ENCODE measurements at places on chromosomes 6 and 20.

DNA sequence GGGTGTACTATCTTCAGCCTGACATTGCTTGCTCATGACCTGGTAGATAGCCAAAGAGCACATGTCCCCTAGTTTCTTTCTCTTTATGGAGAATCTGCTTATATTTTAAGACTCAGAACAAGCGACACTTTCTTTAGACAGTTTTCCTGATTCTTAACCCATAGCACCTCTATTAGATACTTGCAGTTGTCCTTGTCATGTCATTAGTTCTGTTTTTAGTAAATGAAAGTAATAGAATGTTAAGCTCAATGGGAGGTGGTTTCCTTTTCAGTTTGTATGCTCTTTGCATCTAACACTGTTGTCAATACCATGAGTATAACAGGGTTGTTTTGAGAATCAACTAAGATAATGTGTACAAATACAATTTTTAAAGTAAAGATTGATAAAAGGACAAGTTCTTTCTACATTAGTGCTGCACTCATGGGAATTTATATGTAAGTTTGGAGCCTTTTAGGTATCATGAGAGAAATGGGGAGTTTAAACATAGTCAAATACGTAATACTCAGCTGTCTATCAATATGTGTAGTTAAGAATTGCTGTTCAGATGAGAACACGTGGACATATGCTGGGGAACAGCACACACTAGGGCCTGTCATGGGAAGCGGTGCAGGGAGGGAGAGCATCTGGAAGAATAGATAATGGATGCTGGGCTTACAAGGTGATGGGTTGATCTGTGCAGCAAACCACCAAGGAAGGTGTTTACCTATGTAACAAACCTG, 124.3 kb downstream of the GRM1 start:
- no peak for DNase-seq

- DNase-seq: no peak
These were observed 298.5 kb downstream of the QKI start for GRCh38 chr6:163712981-163713380.

- DNase-seq: no peak
These were observed 181.9 kb downstream of the GMPR start for GRCh38 chr6:16420337-16420714.

GRCh38 chr6:50822078-50822476, 3.4 kb downstream of the TFAP2B start:
- DNase-seq: no peak

DNA sequence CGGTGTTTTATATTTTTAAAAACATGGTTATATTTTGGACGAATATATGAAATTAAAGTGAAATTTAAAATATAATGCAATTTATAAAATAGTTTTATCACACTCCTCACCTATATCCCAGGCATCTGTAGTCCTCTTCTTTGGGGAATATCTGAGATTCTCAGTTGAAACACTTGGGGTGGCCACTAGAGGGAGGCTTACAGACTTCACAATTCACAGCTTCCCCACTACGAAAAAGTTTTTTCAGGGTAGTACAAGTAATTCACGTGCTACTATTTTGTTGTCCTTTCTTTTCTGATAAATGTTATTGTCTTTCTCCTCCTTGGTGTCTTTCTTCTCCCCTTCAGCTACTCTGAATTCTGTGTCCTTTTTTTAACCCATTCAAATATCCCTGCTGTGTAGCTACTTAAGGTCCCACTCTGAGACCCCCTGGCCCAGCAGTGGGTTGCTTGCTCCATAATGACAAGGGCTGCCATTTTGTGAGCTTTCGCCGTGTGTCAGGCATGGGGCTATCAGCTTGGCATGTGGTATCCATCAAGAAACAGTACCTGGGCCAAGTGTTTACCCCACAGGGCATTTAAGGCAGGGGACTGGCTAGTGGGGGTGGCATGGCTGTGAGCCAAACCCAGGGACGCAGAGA, 43.6 kb upstream of the PHACTR3 start:
- DNase-seq: peak; percentile 21

DNA sequence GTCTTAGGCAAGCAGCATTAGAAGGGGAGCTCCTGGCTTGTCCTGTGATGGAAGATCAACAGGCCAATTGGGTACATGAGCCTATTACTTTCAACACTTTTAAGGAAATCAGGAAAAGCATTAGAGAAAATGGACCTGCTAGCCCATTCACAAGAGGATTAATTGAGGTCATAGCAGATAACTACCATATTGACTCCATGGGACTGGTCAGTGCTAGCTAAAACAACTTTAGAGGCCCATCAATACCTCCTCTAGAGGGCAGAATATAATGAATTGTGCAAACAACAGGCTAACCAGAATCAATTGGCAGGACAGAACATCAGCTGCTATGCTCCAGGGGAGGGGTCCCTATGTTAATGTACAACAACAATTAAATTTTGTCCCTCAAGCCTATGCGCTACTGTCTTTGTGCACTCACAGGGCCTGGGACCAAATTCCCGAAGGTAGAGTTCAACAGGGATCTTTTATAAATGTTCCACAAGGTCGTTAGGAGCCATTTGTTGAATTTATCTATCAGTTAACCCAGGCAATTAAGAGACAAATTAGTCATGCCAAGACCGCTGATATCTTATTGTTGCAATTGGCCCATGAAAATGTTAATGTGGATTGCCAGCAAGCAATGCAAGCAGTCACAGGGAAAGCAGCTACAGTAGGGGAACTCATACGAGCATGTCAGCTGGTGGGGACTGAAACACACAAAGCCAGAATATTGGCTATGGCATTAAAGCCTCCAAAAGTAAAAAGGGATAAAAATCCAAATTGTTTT, 106.6 kb upstream of the BTN3A2 start:
- DNase-seq: no peak

- peak; percentile 52 for DNase-seq
These were observed 673 bp downstream of the MARCKS start for GRCh38 chr6:113857556-113858479.

GRCh38 chr6:47457370-47457769, 20.2 kb upstream of the CD2AP start:
- DNase-seq: no peak

GRCh38 chr6:145497006-145497405, 238.3 kb downstream of the EPM2A start:
- no peak for DNase-seq

DNA sequence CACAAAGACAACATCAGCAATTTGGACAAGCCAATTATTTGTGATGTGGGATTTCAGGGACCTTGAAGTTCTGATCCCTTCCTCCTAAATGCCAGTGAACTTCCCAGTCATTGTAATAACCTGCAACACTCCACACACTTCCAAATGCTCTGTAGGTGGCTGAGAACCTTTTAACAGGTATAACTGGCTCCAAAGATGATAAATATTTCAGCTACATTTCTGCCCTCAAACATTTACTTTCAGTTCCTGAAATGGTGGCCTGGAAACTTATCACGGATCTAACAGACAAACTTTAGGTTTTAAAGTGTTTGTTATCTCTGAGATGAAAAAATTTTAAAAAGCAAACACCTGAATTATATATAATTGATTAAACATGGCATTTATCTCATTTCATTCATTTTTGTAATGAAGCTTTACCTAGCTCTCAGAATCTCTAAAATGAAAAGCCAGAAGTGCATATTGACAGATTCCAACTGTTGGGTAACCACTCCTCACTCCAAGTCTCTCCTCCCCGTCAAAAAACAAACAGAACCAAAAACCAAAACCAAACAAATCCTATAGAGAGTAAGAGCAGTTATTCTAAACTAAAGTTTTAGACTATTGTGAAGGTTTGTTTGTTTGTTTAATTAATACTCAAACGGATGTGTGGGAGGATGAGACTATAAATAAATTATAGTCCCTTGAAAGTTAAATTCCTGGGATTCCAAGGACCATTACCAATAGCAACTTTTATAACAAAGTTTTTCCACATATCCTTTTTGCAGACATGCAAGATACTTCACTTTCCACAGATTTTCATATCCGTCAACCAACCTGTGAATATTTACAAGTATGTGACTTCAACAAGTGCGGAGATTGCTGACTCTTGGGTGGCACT, 12.4 kb upstream of the KIAA0408 start:
- peak; percentile 16 for DNase-seq

GRCh38 chr20:8952721-8953120, 116.2 kb upstream of the PLCB4 start:
- no peak for DNase-seq

GRCh38 chr6:125167579-125167978, 14.0 kb downstream of the TPD52L1 start:
- DNase-seq: no peak

DNA sequence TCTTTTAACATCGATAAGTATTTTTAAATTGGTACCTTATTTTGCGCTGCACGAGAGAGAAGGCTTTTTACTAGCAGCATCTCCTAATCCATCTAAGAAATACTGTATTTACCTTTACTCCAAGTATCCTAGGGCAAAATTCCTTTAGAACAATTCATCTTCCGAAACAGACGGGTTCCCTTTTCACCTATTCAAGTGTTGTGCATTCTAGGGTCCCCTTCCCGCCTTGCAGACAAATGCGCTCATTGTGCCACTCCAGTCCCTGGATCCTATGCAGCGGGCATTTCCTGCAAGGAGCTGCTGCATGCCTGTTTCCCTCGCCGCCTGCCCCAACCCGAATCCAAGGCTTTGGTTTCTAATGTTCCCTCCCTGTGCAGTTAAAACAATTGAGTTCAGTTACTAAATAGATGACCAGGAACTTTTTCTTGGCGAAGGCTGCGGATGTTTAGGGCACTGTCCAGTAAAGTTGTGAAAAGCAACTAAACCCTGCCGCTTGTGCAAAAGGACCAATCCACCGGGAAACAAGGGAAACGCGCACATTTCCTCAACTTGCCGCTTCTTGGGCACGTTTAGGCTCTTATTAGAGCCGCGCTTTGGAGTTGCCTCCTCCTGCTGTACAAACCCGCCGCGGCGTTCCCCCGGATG, 556 bp upstream of the SCAF8 start:
- DNase-seq: peak; percentile 68

DNA sequence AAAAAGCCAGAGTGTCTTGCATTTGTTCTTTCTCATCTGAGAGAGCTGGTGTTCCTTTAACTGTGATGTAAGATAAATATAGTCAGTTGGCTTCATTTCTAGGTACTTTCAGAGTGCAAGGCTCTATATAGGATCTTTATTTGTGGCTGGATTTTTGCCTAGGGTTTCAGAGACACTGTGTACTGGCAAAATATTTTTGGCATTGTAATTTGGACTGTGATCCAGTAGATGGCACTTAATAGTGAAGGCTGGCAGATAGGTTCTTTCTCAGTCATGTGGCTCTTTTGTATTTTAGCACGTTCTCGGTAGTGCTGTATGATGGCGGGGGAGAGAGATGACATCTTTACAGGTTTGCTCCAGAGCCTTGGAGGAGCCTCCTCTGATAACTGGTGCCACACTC, 26.8 kb upstream of the SLC35B3 start:
- no peak for DNase-seq

DNA sequence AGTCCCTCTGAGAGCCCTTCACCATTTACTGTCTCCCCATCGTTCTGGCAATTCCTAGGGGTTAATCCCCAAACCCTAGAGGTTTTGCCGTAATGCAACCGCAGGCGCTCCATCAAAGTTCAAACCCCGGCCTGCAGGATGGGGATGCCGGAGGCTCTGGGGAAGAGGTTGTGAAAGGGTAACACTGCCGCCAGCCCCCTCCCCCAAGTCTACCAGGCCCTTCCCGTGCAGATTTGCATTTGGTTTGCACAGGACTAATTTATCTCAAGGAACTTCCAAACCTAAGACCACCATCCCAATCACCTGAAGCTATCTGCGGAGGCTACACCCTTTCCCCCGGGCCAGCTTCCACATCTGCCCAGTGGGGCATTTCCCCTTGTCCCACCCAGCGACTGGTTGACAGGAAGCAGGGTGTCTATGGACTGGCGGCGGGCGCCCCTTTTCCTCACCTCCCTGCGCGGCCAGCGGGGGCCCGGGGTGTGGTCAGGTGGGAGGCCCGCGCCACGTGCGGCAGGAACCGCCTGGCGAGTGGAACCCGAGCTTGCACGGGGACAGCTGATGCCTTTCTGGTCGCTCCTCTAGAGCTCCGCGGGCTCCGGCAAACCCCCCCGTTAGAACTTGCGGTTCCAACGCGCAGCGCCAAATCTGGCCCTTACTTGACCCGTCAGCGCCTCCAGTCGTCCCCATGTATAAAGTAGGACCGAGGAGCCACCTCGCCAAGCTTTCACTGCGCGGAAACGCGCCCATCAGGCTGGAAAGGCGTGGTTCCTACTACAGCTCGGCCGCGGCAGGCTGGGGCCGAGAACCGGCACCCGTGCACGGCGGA, 9.4 kb upstream of the SLC4A11 start:
- peak; percentile 36 for DNase-seq

DNA sequence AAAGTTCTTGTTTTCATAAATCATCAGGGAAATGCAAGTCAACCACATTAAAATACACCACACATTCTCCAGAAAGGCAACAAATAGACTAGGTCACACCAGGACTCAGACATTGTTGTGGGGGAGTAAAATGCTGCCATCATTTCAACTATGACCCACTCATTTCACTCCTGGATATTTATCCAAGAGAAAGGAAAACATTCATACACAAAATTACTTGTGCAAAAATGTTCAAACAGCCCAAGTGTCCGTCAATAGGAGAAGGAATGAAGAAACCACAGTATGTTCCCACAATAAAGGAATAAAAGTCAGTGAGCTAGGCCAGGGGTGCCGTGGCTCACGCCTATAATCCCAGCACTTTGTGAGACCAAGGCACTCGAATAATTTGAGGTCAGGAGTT, 81.5 kb upstream of the QKI start:
- DNase-seq: no peak

GRCh38 chr6:100171533-100172321, 177.7 kb upstream of the MCHR2 start:
- peak; percentile 18 for DNase-seq

GRCh38 chr6:154491567-154492470, 18.7 kb downstream of the CNKSR3 start:
- DNase-seq: no peak

- peak; percentile 85 for DNase-seq
These were observed 22.7 kb upstream of the RNF24 start for GRCh38 chr20:4038047-4038459.

- DNase-seq: no peak
These were observed 166.1 kb upstream of the CST7 start for GRCh38 chr20:24782801-24783630.

GRCh38 chr20:1450926-1451491, 15.6 kb downstream of the NSFL1C start:
- DNase-seq: no peak

- DNase-seq: no peak
These were observed 1.5 kb upstream of the GFOD1 start for GRCh38 chr6:13488896-13489237.

DNA sequence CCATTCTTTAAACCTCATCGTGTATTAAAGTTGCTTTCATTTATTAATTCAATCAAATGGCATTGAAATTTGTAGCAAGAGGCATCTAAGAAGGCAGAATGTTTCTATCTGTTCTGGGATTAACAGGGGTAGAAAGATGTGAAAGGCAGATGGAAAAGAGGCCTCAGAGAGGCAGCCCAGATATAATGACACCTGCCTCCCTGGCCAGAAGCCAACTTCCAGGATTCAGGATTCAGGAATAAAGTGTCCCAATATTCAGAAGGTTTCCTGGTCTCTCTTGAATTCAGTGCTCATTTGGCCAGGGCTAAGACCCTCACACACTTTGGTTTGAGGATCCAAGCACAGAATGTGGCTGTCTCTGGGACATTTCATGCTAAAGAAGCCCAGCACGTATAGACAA, 39.9 kb downstream of the HLA-B start:
- DNase-seq: no peak
